ENCODE measurements at places on chromosomes 1 and 21. TPM values are rescaled to one million over a fixed set of nuclear protein-coding genes. Genes with fewer than 3 reads are reported as not detected.

The CASZ1 gene
- 12.6 TPM for total RNA-seq

The TAS1R1 gene
- total RNA-seq: not detected

The PROK1 gene
- not detected for total RNA-seq

The MYBPHL gene
- not detected for total RNA-seq

DNA sequence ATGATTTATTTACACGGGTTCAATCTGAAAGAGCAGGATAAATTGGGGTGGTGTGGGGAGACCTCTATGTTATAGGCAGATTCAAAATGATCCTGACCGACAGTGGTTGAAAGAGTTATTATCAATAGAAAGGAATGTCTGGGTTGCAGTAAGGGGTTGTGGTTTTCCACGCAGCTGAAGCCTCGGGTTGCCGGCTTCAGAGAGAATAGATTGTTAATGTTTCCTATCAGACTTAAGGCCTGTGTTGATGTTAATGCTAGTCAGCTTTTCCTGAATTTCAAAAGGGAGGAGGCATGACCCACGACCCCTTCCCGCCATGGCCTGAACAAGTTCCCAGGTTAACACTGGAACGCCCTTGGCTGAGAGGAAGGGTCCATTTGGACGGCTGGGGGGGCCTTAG lies 2.2 kb upstream of the UBE2J2 start:
- no peak for DNase-seq

DNA sequence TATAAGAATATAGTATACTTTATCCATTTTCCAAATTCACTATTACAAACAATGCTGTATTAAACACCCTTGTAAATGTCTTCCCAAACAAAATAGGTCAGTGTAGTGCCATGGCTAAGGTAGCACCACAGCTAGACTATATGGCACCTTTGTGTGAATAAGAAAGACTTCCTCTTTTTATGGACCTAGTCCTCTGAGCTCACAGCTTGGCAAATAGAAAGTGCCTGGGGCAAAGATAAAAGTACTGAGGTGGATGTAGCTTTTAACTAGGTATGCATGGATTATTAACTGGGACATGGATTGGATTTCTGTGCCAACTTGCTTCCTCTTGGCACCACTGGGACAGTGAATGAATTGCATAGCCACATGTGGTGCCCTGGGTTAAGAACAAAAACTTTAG lies 25.0 kb downstream of the HRNR start:
- DNase-seq: no peak

The S1PR1 gene
- not detected for total RNA-seq

The FCAMR gene
- not detected for total RNA-seq

DNA sequence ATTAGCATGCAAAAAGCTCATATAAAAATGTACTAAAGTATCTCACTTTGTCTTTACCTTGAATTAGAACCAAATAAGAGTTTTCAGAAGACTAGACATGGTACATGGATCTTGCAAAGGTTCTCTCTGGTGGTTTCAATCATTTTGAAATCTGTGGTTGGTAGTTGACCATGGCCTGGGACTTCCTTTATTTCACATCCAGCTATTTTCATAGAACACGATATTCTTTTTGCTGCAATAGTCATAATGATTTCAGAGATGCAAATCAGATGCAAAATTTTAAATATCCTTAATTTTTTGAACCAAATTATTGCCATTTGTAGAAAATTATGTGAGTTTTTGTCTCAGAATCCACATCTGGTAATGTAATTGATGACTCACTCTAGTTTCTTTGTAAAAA lies 375.1 kb upstream of the ZP4 start:
- no peak for DNase-seq

The SYPL2 gene
- not detected for total RNA-seq

GRCh38 chr1:115624859-115625258 lies 16.9 kb upstream of the VANGL1 start:
- no peak for DNase-seq

- no peak for DNase-seq
Observed at GRCh38 chr1:30200161-30200560, 523.2 kb downstream of the MATN1 start.

DNA sequence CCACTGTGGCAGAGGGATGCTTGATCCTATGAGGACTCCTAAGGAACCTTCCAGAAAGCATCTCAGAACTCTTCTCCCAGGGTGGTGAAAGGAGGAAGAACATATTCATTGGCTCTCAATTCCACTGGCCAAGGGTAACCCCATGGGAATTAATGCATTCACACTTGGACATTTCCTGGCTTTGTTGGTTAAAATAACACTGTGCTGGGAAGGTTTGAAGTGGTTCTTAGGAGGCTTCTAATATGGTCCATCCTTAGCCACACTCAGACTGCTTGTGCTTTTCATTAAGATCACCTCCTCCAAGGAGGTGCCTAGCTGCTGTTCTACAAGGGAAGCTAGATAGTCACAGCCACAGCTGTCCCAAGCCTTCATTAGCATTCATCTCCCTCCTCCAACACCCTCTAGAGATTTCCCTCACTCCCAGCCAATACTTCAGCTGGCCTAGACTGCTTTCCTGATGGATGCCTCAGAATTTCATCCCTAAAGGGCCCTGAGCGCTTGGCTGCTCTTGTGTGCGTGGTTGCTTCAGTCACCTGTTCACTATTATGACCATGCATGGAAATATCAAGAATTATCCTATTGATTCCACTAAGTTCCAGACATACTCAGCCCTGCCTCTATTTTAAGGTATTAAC lies 544.4 kb downstream of the PLPP3 start:
- DNase-seq: no peak

DNA sequence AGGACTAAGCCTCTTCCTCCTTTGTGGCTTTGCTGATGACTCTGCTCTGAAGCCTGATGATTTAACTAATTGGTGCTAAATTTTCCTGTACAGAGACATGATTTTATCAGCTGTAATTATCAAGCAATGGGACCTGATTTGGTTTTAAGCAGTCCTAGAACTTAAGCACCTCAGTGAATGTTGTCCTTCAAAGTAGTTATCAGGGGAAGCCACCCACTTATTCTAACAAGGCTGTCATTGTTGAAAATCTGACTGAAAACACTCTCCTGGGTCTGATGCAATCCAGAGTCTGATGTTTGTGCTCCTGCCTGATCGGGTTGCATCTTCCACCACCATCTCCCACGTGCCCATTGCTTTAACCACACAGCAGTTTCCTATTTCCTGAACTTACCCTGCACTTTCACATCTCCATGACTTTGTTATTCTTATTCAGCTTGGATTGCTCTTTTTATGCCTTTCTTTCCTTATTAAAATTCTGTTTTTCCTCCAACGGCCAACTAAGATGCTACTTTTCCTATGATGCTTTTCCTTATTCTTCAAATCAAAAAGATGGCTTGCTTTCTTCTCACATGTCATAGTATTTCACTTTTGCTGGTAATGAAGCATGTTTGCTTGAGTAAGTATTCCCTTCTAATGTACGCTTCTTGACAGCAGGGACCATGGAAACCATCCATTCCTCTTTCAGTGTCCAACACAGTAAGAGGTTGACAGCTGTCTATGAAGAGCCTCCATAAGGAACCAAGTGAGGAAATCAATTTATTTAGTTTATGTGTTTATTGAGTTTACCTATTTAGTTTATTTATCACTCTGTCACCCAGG lies 55.0 kb downstream of the S1PR1 start:
- peak; percentile 35 for DNase-seq

- no peak for DNase-seq
Observed at GRCh38 chr1:9852004-9852403, 28.2 kb upstream of the CLSTN1 start.

DNA sequence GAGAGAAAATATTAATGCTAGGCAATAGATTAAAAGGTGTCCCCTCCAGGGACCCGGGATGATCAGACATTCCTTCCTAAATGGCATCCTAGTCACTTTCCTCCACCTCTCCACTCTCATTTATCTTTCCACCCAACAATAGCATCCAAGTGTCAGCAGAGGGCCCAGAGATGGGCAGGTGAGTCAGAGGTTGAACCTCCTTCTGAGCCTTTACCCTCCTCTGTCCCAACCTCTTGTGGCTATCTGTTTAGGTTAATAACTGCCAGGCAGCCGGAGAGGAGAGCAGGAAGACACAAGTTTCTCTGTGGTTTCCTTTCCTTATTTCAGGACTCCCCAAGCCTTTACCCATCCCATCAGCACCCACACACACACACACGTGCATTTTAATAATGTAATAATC lies 4.1 kb downstream of the GJA5 start:
- DNase-seq: no peak
